ENCODE measurements at places on chromosomes 5 and 9.

- H3K27ac ChIP-seq, result no peak overlapping the region
- no peaks in the 10 kb centered on the region for H3K27me3 ChIP-seq
- no peaks in the 10 kb centered on the region for H3K4me1 ChIP-seq
- no peak for DNase-seq
- H3K4me3 ChIP-seq, result no peak overlapping the region
- peaks cover 34% of the 10 kb centered on the region for H3K36me3 ChIP-seq
These were observed 81.0 kb downstream of the DCP2 start for GRCh38 chr5:113057557-113057984.

DNA sequence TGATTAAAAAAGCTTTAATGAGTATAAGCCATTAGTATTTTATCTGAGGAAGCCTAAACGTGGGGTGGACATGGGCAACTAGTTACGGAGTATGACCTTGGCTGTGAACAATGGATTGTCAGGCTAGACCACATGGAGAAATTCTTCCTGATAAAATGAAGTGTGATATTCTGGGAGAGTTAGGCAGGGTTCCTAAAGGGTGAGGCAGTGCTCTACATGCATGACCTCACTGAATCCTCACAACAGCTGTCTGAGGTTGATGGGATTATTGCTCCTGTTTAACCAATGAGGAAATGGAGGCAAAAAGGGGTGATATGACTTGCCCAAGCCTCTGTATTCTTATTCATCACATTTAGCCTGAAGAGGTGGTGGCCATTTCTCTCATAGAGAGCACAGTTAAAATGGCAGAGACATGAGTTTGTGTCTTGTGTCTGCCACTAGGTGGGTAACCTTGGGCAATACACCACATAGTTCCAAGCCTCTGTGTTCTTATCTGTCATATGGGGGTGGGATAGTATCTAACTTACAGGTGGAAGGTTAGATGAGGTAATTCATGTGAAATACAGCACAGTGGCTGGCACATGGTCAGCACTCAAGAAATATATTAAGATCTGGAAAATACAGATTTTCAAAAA, 96.1 kb upstream of the NR3C1 start:
- no peaks in the 10 kb centered on the region for H3K36me3 ChIP-seq
- no peak overlapping the region for H3K27ac ChIP-seq
- no peak for DNase-seq
- peaks cover 18% of the 10 kb centered on the region for H3K4me1 ChIP-seq
- no peak overlapping the region for H3K4me3 ChIP-seq

DNA sequence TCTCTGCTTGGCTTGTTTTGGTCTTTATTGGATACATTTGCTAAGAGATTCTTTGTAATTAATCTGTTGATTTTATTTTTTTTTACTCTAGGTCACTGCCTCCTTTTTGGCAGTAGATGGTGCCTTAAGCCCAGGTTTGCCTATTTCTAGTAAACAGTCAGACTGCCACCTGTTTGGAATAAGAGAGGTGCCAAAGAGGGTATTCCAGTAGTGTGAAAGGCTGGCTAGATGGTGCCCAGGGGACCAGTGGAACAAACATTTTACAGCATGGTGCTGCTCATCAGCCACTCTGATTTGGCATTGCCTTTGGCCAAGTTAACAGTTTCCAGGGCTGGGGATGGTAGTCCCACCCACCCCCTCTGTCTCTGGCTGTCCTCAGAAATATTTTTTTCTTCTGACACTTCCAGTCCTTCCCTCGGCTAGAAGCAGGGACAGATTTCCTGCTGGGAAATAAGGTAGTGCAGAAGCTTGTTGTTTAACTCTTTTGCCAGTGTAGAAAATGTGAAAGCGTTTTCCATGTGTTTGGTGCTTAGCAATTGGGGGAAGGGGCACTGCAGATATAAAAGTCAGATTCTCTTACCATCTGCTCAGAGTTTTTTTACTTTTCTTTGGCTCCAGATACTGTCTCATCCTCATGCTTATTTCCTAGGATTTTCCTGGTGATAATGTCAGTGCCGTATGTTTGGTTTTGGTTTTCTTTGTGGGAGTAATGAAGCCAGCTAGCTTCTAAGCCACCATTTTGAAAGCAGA, 36.6 kb upstream of the FBXL7 start:
- no peak overlapping the region for H3K27ac ChIP-seq
- H3K4me3 ChIP-seq, result no peak overlapping the region
- H3K27me3 ChIP-seq, result no peaks in the 10 kb centered on the region
- H3K4me1 ChIP-seq, result no peaks in the 10 kb centered on the region

DNA sequence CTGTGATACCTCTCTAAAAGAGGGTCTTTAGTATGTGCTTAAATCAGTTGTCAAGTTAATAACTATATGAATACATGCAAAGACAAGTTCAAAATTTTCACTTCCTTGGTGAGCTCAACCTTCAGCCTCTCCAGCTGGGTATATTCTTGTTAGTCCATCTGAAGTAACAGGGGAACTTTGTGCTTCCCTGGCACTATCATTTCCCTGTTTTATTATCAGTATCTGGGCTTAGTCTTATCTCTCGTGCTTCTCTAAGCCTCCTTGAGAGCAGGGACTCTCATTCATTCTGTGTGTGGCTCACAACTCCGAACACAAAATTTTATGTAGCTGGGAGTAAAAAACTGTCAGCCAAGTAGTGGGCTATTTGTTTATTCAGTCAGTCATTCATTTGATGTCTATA, 175.9 kb upstream of the MAP3K1 start:
- DNase-seq, result no peak
- H3K4me1 ChIP-seq, result peaks cover 27% of the 10 kb centered on the region
- no peak overlapping the region for H3K4me3 ChIP-seq
- H3K27me3 ChIP-seq, result no peaks in the 10 kb centered on the region
- H3K36me3 ChIP-seq, result no peaks in the 10 kb centered on the region

GRCh38 chr5:73104326-73104725, 16.0 kb upstream of the TMEM171 start:
- H3K27me3 ChIP-seq, result no peaks in the 10 kb centered on the region
- H3K27ac ChIP-seq, result no peak overlapping the region
- no peaks in the 10 kb centered on the region for H3K4me1 ChIP-seq
- H3K4me3 ChIP-seq, result no peak overlapping the region

GRCh38 chr9:133701321-133701980, 36.7 kb downstream of the SARDH start:
- DNase-seq, result no peak
- peaks cover 14% of the 10 kb centered on the region for H3K36me3 ChIP-seq
- H3K4me3 ChIP-seq, result no peak overlapping the region
- no peaks in the 10 kb centered on the region for H3K4me1 ChIP-seq
- no peaks in the 10 kb centered on the region for H3K27me3 ChIP-seq

GRCh38 chr5:142281966-142282365, 42.9 kb downstream of the SPRY4 start:
- no peaks in the 10 kb centered on the region for H3K4me1 ChIP-seq
- H3K27ac ChIP-seq, result no peak overlapping the region
- no peak for DNase-seq
- H3K27me3 ChIP-seq, result no peaks in the 10 kb centered on the region
- H3K36me3 ChIP-seq, result no peaks in the 10 kb centered on the region

DNA sequence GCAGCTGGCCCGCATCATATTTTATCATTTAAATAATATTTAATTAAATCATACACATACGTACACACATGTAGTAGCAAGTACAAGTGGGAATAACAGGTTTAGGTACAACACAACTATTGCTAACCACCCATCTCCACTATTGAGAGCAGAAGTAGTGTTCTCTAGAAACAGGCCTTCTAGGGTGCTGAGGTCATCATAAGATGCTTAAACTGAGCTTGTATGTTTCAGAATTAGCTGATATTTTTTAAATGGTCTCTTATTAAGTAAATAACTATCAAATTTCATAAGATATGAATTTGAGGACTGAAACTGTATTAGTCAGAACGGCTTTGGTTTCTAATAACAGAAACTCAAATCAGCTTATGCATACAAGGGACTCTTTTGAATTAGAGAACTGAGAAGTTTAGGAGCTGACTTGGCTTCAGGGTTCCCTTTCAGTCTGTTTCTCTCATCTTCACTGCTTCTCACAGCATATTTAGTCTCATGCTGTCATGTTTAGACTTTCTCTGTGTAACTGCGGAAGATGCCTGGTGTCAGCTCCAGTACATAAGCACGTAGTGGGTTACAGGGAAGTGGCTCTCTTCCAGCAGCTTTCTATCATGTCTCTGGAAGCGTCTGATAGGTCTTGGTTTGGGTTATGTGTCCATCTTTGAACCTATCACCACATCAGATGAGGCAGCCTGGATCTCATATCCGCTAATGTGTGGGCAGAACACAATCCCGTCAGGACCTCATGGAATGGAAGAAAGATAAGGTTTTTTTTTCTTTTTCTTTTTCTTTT, 25.0 kb upstream of the OCLN start:
- H3K4me1 ChIP-seq, result no peaks in the 10 kb centered on the region
- no peaks in the 10 kb centered on the region for H3K36me3 ChIP-seq
- no peak for DNase-seq
- H3K27me3 ChIP-seq, result no peaks in the 10 kb centered on the region

GRCh38 chr5:53405396-53405795, 75.0 kb upstream of the FST start:
- no peak overlapping the region for H3K27ac ChIP-seq
- H3K27me3 ChIP-seq, result no peaks in the 10 kb centered on the region
- H3K36me3 ChIP-seq, result no peaks in the 10 kb centered on the region
- H3K4me1 ChIP-seq, result no peaks in the 10 kb centered on the region

DNA sequence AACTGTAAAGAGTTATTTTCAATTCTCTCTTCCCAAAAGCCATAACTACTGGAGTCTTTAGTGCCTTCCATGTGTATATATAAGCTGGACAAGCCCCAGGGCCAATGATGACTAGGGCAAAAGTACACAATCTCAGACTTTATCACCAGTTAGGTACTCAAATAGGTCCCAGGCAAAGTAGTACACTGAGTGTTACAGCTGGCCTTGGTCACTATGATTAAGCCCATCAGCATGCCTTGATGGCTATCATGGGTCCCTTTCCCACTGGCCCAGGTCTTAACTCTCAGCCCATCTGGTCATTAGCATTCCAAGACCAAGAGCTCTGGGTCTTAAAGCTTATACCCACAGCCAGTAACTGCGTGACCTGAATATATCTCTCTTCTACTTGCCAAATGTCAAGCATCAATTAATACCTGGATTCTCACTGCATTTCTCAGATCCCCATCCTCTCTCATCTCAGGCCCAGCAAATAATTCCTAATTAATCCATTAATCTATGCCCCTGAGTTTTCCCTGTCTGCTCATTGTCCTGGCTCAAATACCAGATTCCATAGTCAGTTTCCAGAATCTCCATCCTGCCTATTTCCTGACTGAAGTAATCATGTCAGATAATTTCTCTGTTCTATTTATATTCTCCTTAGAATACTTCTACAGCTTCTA, 62.3 kb downstream of the NR6A1 start:
- no peak overlapping the region for H3K4me3 ChIP-seq
- no peak for DNase-seq
- no peak overlapping the region for H3K27ac ChIP-seq
- no peaks in the 10 kb centered on the region for H3K27me3 ChIP-seq
- H3K4me1 ChIP-seq, result no peaks in the 10 kb centered on the region
- H3K36me3 ChIP-seq, result no peaks in the 10 kb centered on the region

DNA sequence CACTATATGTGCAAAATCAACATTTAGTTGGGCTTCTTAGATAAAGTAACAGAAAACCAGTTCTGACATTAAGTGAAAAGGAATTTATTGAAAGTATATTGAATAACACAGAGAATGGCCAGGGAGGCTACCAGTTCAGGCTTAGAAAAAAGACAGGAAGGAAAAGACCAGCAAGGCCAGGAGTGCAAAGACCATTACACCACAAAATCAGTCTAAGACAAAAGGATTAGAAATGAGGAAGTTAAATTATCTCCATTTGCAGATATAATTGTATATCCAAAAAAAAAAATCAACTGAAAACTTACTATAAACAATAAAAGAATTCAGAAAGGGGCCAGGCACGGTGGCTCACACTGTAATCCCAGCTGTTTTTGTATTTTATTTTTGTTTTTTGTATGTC, 4.8 kb upstream of the TEX10 start:
- H3K27ac ChIP-seq, result no peak overlapping the region
- no peaks in the 10 kb centered on the region for H3K36me3 ChIP-seq
- H3K4me1 ChIP-seq, result no peaks in the 10 kb centered on the region
- no peak for DNase-seq

DNA sequence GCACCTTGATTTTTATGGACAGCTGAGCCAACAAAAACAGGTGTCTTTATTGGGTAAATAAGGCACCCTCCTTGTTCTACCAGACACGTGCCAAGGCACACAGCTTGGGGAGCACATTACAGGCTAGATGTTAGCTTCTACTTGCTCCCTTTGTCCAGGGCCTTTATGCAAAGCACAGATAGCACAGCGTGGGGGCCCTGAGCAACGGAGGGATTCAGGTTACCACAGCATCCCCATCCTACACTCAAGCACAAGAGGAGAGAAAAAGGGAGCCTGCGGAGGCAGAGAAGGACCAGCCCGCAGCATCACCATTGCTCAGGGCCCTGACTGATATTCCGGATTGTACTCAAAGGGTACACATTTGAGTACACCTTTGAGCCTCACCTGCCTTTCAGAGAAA, 181.7 kb upstream of the KIF2A start:
- no peak overlapping the region for H3K27ac ChIP-seq
- H3K27me3 ChIP-seq, result no peaks in the 10 kb centered on the region
- DNase-seq, result no peak
- H3K4me3 ChIP-seq, result no peak overlapping the region
- H3K36me3 ChIP-seq, result no peaks in the 10 kb centered on the region
- no peaks in the 10 kb centered on the region for H3K4me1 ChIP-seq

GRCh38 chr5:141881886-141882285, 3.7 kb upstream of the PCDH1 start:
- no peak for DNase-seq
- no peak overlapping the region for H3K27ac ChIP-seq
- no peak overlapping the region for H3K4me3 ChIP-seq
- peaks cover 8% of the 10 kb centered on the region for H3K27me3 ChIP-seq

GRCh38 chr5:142856269-142856782, 86.1 kb downstream of the ARHGAP26 start:
- no peaks in the 10 kb centered on the region for H3K36me3 ChIP-seq
- no peak overlapping the region for H3K27ac ChIP-seq
- H3K4me3 ChIP-seq, result no peak overlapping the region

DNA sequence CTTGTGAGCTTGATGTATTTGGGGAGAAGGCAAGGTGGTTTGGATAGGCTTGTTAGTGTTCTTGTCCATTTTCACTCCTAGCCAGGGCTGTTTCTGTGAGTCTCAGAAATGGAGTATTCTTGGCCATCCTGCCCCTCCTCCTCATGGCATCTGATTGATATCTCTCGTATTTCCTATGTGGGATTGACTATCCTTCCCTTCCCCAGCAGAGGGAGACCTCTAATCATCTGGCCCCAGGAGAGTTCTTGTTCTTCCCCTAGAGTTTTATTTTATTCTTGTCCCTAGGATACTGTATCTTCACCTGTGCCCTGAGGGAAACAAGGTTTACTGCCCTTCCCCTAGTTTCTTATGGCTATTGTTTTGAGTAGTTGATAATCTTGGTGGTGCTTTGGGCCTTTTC, 114.4 kb downstream of the VPS13A start:
- H3K4me3 ChIP-seq, result no peak overlapping the region
- no peak for DNase-seq
- no peaks in the 10 kb centered on the region for H3K4me1 ChIP-seq
- H3K27ac ChIP-seq, result no peak overlapping the region
- no peaks in the 10 kb centered on the region for H3K27me3 ChIP-seq

DNA sequence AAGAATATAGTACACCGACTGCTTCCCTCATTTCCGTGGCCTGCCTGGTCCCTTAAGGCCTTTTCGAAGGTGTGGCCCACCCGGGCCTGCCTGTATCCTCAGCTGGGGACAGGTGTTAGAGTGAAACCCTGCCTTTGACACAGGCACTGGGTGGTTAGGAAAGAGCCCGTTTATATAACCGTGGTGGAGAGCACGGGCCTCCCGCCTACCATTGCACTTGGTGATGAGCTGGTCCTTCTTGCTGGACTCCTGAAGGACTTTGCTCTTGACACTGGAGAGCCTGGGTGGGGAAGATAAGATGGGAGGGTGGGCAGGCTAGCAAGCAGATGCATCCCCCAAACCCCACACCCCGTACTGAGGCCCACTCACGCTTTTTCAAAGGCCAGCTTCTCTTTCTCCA, 2.3 kb downstream of the SPATA24 start:
- no peak for DNase-seq
- H3K36me3 ChIP-seq, result no peaks in the 10 kb centered on the region
- H3K4me3 ChIP-seq, result no peak overlapping the region
